Common myeloid progenitor, CD34-positive (primary cell): ENCODE measurements at places on chromosomes 16 and 17.

- DNase-seq: peak; percentile 85
These were observed 9.4 kb downstream of the METTL9 start for GRCh38 chr16:21608639-21609328.

DNA sequence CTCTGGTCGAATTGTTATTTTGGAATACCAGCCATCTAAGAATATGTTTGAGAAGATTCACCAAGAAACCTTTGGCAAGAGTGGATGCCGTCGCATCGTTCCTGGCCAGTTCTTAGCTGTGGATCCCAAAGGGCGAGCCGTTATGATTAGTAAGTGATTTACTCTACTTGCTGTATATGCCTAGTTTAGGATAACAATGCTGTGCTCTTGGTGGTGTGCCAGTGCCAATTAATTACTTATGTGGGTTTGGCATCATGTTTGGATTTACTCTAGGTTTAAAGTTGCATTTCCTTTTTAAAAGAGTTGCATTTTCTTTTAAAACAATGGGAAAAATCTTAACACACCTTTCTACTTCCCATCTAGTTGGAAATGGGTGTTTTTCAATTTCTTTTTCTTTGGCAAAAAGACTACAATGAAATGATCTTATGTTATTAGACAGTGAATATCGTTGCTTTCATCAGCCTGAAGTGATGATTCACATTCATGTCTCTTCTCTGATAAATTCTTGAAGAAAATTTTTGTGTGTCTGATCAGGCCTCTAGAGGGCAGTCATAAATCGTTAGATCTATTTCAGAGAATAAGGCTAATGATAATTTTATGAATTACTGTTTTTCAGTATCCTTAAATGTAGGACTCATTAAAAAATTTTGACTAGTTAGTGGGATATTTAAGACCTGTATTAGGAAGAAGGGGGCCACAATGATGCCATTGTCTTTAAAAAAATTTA is 5.6 kb downstream of the SF3B3 start:
- DNase-seq: peak; percentile 63

- no peak for DNase-seq
These were observed 16.7 kb upstream of the PDK2 start for GRCh38 chr17:50078430-50078829.

DNA sequence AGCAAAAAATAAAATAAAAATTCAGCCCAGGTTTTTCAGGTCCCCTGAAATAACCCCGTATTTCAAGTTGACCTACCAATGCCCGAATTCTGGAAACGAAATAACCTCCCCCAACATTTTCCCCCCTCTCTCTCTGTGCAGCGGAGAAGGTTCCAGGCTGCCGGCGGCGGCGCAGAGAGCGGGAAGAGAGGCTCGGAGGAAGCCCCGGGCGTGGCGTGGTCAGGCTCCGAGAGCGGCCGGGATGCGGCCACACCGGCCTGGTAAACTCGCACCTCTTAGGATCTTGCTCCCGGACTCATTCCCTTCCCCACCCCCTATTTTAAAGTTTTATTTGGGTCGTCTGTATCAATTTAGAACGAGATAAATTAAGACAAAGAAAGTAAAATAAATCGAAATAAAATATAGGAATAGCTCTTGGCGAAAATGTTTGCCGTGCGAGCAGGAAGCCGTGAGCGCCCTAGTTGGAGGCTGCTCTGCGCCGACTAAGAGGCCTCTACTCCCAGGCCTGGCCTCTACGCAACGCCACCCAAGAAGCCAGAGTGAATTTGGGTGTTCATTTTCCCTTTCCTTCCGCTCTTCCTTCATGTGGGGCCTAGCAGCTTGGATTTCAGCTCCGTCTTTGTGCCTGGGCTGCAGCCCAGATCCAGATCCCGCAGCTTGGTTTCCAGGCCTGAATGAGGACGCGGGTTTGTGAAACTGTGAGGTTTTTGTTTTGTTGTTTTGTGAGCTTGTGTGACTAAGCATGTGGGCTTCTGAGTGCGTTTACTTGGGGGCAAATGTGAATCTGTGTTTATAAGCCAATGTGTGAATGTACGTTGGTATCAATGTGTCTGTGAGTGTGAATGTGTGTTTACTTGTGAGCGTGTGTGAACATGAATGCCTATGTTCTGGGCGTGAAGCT is 1.5 kb upstream of the HOXB6 start:
- no peak for DNase-seq

DNA sequence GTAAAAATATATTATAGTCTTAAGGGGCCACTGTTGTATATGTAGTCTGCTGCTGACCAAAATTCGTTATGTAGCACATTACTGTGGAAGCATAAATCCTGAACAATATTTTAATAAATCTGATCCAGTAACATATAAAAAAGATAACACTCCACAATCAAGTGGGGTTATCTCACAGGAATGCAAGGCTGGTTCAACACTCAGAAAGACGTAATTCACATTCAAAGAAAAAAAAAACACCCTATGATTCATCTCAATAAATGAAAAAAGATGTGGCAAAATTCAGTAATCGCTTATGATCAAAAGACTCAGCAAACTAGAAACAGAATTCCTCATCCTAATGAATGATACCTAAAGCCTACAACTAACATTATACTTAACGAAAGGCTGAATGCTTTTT is 47.8 kb downstream of the CREBBP start:
- DNase-seq: peak; percentile 40

DNA sequence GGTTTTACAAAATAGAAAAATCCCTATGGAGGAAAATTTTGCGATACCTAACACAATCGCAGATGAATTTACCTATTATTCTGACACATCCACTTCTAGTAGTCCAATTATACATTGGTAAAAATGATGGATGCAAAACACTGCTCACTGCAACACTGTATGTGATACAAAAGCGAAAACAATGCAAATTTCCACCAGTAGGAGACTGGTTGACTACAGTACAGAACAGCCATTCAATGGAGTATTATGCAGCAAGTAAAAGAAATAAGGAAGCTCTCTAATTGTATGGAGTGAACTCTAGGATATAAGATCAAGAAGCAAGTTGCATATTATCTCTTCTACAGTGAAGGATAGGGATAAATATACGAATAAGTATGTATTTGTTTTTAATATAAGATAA is 48.5 kb downstream of the SETD6 start:
- peak; percentile 26 for DNase-seq

DNA sequence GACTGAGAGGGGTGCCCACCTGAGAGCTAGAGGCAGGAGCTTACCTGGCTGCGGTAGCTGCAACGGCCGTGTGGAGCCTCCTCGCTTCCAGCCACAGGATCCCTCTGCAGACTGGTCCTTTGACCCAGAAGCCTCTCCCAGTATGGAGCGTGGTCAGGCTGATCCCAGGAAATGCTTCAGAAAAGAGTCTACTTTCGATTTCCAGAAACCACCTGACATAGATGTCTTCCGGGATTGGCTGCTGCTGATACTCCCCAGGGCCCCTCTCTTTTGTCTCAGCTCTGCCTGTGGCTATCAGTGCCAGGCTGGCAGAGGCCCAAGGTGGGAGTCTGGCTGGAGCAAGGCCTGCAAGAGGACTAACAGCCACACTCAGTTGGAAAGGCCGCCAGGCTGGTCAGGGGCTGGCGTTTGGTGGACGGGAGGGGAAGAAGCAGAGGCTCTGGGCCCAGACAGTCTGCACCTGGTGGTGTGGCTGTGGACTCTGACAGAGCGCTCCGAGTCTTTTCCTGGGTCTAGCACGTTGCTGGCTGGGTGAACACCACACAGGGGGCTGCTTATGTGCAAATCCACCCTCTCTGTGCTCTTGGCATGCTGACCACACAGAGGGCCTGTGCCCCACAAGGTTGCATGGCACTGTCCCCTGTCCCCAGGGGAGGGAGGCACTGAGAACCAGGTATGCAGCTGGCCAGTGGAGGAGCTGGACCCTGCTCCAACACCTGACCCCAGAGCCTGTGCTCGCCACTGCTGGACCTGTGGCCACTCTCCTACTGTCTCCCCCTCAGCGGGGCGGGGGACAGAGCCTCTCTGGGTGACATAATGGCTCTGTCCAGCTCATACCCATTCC is at the start of gene LGALS3BP:
TSS of gene LGALS3BP (minus strand) at position 144 of the 844 bp plus-strand sequence. CDS start 2,732 bp downstream, outside the sequence.
- DNase-seq: peak; percentile 50

DNA sequence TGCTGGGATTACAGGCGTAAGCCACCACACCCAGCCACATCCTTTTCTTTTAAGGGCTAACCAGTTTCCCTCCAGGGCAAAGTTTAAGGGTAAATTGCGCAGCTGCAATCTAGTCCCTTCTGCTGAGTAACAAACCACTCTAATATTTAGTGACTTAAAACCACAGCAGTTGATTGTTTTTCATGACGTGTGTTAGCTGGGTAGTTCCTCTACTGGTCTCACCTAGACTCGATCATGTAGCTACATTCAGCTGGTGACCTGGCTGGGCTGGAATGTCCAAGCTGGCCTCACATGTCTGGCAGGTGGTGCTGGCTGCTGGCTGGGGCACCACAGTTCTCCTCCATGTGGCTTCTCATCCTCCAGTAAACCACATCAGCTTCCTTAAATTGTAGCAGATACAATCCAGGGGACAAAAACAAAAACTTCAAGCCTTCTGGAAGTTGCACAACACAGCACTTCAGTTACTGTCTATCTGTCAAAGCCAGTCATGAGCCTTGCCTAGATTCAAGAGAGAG is 75.5 kb downstream of the GPRC5B start:
- DNase-seq: peak; percentile 46

DNA sequence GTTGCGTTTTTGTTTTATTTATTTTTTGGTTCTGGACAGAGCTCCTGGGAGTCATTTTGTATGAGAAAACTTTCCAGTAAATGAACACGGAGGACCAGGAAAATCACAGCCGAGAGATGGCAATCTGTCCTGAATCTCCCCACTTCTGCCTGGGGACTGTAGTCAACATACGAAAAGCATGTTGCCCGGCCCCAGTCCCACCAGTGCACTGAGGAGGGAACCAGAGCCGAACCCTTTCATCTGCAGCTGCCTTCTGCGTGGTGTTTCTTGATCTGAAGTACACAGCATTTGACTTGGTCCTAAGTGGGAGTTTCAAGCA is 18.9 kb downstream of the SNX11 start:
- no peak for DNase-seq

DNA sequence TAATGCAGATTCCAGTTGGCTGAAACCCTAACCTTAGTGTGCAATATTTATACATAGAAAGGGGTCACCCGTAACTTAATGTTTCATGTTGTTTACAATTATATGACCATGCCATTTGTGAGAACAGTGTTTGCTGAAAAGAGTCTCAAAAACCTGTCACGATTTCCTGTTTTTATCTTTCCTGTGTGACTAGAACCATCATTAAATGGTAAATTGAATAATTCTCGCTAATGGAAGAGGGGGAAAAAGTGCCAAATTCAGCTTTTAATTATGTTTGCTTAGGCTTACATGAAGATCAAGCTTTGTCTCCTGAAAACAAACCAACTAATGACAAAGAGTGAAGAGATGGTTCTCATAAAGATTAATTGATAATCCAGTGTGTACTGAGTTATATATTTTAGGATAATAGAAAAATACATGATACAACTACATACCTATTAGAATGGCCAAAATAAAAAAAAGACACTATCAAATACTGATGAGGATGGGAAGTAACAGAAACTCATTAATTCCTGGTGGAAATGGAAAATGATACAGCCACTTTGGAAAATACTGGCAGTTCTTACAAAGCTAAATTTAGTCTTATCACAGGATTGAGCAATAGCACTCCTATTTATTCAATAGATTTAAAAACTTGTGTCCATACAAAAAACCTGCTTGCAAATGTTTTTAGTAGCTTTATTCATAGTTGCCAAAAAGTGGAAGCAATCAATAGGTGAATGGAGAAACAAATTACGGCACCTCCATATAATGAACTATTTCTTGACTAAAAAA is 141.7 kb downstream of the CDK5R1 start:
- DNase-seq: no peak

DNA sequence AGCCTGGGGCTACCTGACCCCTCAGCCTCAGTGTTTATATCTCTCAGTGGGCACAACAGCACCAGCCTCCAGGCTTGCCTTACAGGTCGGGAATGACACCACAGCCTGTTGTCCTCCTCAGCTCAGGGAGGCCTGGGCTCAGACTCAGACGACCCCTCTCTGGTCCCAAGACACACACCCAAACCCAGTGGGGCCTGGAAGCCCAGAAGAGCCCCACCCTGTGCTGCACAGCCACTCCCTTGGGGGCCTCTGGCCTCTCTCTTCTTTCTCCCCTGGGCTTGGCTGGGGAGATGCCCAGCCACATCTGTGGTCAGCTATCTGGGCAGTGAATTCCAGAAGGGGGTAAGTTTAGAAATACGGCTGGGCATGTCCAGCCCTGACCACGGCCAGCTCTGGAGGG is 2.4 kb downstream of the NATD1 start:
- no peak for DNase-seq

DNA sequence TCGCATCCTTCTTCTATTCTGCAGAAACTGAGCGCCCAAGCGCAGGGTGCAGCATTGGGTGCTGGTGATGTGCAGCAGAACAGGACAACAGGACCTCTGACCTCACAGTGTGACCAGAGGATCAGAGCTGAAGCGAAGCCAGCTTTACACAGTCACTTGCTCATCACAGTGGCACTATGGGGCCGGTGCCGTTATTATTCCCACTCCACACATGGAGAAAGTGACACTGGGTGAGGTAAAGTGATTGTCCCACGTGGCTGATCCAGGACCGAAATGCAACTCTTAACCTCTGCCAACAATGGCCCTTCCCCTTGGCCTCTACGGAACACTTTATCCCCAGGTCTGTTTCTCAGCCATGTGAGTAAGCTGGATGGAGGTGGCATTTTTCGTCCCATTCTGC is 171.2 kb downstream of the C16orf78 start:
- no peak for DNase-seq

DNA sequence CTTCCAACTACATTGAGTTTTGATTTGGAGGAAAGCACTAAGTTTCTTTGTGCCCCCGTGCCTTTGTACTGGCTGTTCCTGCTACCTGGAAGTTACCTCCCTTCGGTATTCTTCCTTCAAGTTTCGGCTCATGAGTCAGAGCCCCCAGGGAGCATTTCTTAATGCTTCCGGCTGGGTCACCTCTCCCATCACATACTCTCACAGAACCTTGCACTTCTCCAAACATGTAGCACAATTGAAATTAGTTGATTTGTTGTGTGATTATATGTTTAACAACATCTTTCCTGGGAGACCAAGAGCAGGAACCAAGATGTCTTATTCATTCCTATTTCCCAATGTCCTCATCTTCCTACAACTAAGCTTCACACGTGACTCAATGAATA is 158.6 kb upstream of the CDH5 start:
- DNase-seq: no peak
